Central memory CD4-positive, alpha-beta T cell (primary cell): ENCODE measurements at places on chromosomes 6 and 20.

DNA sequence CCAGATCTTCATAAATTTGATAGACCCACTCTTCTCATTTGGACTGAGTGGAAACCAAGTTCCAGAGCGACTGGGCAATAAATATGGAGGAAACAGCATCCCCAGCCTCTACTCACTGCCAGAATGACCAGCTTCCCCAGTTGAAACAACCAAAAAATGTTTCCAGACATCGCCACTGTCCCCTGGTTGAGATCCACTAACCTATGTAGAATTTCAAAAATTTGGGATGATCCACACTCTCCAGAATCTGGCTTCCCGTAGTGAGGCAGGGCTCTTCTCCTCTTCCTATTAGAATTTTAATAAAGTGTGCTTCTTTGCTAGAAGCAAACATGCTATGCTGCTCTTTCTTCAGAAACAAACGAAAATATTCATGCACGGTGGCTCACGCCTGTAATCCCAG, 287.0 kb upstream of the SUPT3H start:
- no peak for DNase-seq

GRCh38 chr20:41171736-41172295, 34.5 kb downstream of the PLCG1 start:
- DNase-seq = no peak

DNA sequence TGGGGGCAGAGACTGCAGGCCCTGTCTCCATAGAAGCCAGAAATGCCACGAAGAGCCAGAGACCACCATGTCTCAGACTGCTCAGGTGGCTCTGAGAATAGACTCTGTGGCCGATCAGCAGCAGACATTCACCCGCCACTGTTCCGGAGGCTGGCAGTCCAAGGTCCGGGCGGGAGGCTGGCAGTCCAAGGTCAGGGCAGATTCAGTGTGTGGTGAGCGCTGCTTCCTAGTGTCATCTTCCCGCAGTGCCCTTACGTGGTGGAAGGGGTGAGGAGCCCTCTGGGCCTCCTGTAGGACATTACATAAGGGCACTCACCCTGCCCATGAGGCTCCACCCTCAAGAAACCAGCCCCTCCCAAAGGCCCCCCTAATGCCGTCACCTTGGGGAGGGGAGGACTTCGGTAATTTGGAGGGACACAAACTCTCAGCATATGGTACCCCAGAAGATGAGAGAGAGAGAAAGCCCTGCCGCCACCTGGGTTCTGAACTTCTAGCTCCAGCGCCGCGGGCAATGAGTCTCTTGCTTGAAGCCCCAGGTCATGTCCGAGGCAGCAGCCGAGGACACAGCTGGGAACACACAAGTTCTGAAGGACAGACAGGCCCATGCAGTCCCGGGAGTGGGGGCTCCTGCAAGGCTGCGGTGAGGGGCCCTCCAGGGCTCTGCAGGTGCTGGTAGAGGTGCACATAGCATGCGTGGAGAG, 36.4 kb downstream of the DACT2 start:
- no peak for DNase-seq

DNA sequence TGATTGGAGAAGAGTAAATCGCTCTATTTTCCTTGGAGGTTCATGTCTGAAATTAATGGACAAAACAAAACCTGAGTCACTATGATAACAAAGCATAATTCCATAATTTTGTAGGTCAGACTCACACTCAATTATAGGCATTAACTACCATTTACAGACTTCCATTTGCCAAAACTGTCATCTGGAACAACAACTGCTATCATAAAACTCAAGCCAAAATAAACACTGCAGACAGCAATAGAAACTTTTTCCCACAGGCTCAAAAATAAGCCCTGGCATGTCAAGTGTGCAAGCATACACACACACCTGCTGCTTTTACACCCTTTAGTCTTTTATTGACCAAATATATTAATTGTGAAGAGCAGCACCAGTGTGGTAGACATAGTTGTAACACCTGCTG, 7.1 kb downstream of the MRPS10 start:
- DNase-seq = no peak

GRCh38 chr6:136890194-136890839, 31.8 kb upstream of the SLC35D3 start:
- DNase-seq = no peak

GRCh38 chr6:53765270-53765669, 29.5 kb upstream of the LRRC1 start:
- no peak for DNase-seq

- DNase-seq = no peak
These were observed at the start of gene R3HDML for GRCh38 chr20:44336725-44337380. R3HDML (plus strand) TSS chr20:44337043; CDS start chr20:44337158, 115 bp downstream.

- no peak for DNase-seq
These were observed 102.9 kb downstream of the SLX4IP start for GRCh38 chr20:10537850-10538480.

- DNase-seq = no peak
These were observed 275.6 kb upstream of the SUPT3H start for GRCh38 chr6:45653117-45653883.
